Esophagus muscularis mucosa (tissue), 4 donors: ENCODE measurements at places on chromosomes 1 and 21. TPM values are rescaled to one million over a fixed set of nuclear protein-coding genes. Genes with fewer than 3 reads are reported as not detected.

DNA sequence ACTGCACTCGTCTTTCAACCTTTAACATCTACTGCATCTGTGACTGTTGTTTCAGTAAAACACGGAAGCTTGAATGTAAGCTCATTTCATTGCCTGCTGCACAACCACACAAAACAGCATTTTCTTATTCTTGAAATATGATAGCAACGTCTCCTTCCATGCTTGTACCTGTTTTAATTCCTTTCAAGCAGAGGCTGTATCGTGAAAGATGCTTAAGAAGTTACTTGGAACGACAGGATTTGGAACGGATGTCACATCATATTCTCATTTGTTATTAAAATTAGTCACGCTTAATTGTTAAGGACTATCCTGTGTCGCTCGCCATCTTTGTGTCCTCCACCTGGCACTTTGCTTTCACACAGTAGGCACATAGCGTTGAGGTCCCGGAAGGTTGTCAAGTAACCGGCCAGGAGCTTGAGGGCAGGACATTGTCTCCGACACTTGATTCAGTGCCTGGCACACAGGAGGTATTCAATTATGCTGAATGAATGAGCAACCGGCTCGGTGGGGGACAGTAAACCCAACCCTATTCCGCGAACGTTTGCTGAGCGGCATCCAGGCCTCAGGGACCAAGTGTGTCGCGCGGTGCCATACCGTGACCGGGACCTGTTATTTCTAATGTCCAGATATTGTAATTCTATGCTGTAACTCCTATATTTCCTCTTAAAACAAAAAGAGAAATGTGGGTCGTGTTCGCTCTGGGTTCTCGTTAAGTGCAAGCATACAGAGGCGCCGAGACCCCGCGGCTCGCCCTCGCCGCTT, 499 bp upstream of the SH3GLB1 start:
- H3K4me1 ChIP-seq = peaks cover 40% of the 10 kb centered on the region
- DNase-seq = peak; percentile 92
- H3K27ac ChIP-seq = peak overlapping the region; percentile 98
- H3K4me3 ChIP-seq = peak overlapping the region; percentile 94
- no peaks in the 10 kb centered on the region for H3K27me3 ChIP-seq

DNA sequence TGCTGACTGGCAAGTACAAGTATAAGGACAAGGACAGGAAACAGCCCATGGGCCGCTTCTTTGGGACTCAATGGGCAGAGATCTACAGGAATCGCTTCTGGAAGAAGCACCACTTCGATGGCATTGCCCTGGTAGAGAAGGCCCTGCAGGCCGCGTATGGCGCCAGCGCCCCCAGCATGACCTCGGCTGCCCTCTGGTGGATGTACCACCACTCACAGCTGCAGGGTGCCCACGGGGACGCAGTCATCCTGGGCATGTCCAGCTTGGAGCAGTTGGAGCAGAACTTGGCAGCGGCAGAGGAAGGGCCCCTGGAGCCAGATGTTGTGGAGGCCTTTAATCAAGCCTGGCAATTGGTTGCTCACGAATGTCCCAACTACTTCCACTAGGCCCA, 32.0 kb downstream of the SLC16A1 start:
- no peak overlapping the region for H3K27ac ChIP-seq
- peaks cover 4% of the 10 kb centered on the region for H3K36me3 ChIP-seq
- no peak overlapping the region for H3K4me3 ChIP-seq
- H3K4me1 ChIP-seq = no peaks in the 10 kb centered on the region

GRCh38 chr21:26939601-26940111, 27.2 kb downstream of the ADAMTS5 start:
- H3K4me1 ChIP-seq = peaks cover 38% of the 10 kb centered on the region
- peak overlapping the region; percentile 52 for H3K27ac ChIP-seq
- H3K36me3 ChIP-seq = no peaks in the 10 kb centered on the region
- no peak overlapping the region for H3K4me3 ChIP-seq
- no peaks in the 10 kb centered on the region for H3K27me3 ChIP-seq
- no peak for DNase-seq

GRCh38 chr21:41833497-41834115, 45.5 kb downstream of the PRDM15 start:
- H3K4me3 ChIP-seq = no peak overlapping the region
- no peaks in the 10 kb centered on the region for H3K27me3 ChIP-seq
- no peak for DNase-seq
- peaks cover 65% of the 10 kb centered on the region for H3K36me3 ChIP-seq
- H3K4me1 ChIP-seq = no peaks in the 10 kb centered on the region

DNA sequence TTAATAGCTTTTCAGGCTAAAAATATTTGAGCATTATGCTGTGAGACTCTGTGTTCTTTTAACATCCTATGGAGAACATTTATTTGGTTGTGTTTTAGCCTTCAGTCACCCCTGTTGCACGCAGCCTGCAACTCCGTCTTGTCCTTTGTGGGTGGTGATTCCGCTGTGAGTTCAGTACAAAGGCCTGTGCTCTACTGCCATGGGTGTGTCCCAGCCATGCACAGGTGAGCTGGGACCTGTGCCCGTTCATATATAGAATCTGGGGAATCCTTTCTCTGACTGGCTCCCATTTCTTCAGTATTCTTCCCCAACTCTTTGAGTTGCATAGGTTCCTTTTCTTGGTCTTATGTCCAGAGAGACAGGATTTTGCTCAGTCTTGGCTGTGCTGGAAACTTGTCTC, 61.4 kb downstream of the ACTL8 start:
- no peak overlapping the region for H3K4me3 ChIP-seq
- H3K4me1 ChIP-seq = no peaks in the 10 kb centered on the region
- DNase-seq = no peak
- no peaks in the 10 kb centered on the region for H3K27me3 ChIP-seq

- no peaks in the 10 kb centered on the region for H3K36me3 ChIP-seq
- H3K4me3 ChIP-seq = no peak overlapping the region
- no peak for DNase-seq
- H3K27ac ChIP-seq = no peak overlapping the region
- no peaks in the 10 kb centered on the region for H3K27me3 ChIP-seq
These were observed 344.2 kb upstream of the KAZN start for GRCh38 chr1:14254251-14254650.

DNA sequence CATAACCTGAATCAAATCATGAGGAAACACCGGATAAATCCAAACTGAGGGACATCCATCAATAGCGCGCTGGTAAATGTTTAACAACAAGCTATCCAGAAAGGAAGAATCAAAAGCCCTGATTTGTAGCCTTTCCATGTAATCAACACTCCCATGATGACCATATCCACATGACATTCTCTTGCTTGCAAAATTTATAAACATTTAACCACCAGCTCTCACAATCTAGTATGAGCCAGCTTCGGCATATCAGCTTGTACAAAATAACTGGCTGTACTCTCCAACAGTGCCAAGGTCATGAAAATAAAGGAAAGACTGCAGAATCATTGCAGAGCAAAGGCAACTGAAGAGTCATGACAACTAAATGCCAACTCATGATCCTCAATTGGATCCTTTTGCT, 15.7 kb downstream of the HSD11B1 start:
- H3K36me3 ChIP-seq = no peaks in the 10 kb centered on the region
- H3K4me1 ChIP-seq = no peaks in the 10 kb centered on the region
- no peak overlapping the region for H3K4me3 ChIP-seq
- no peaks in the 10 kb centered on the region for H3K27me3 ChIP-seq

- no peak for DNase-seq
- no peaks in the 10 kb centered on the region for H3K4me1 ChIP-seq
- H3K27ac ChIP-seq = no peak overlapping the region
- no peaks in the 10 kb centered on the region for H3K27me3 ChIP-seq
- peaks cover 68% of the 10 kb centered on the region for H3K36me3 ChIP-seq
- no peak overlapping the region for H3K4me3 ChIP-seq
These were observed 7.0 kb upstream of the CDK11B start for GRCh38 chr1:1665815-1666251.

- no peaks in the 10 kb centered on the region for H3K4me1 ChIP-seq
- no peak for DNase-seq
- no peak overlapping the region for H3K4me3 ChIP-seq
- no peaks in the 10 kb centered on the region for H3K27me3 ChIP-seq
- no peaks in the 10 kb centered on the region for H3K36me3 ChIP-seq
- H3K27ac ChIP-seq = no peak overlapping the region
These were observed 256.2 kb downstream of the DISC1 start for GRCh38 chr1:231882790-231883189.

DNA sequence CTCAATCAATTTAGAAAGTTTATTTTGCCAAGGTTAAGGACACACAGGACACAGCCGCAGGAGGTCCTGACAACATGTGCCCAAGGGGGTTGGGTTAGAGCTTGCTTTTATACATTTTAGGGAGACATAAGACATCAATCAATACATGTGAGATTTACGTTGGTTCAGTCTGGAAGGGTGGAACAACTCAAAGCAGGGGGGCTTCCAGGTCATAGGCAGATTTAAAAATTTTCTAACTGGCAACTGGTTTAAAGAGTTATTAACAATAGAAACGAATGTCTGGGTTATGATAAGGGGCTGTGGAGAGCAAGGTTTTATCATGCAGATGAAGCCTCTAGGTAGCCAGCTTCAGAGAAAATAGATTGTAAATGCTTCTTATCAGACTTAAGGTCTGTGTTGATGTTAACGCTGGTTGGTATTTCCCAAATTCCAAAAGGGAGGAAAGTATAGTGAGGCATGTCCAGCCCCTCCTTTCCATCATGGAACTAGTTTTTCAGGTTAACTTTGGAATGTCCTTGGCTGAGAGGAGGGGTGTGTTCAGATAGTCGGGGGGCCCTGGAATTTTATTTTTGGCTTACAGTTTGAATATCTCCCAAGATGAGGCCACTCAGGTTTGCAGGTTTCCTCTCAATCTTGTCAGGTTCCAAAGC, 31.0 kb upstream of the TGFBR3 start:
- no peak overlapping the region for H3K27ac ChIP-seq
- peak; percentile 78 for DNase-seq
- H3K36me3 ChIP-seq = no peaks in the 10 kb centered on the region
- H3K4me3 ChIP-seq = no peak overlapping the region
- H3K27me3 ChIP-seq = no peaks in the 10 kb centered on the region

DNA sequence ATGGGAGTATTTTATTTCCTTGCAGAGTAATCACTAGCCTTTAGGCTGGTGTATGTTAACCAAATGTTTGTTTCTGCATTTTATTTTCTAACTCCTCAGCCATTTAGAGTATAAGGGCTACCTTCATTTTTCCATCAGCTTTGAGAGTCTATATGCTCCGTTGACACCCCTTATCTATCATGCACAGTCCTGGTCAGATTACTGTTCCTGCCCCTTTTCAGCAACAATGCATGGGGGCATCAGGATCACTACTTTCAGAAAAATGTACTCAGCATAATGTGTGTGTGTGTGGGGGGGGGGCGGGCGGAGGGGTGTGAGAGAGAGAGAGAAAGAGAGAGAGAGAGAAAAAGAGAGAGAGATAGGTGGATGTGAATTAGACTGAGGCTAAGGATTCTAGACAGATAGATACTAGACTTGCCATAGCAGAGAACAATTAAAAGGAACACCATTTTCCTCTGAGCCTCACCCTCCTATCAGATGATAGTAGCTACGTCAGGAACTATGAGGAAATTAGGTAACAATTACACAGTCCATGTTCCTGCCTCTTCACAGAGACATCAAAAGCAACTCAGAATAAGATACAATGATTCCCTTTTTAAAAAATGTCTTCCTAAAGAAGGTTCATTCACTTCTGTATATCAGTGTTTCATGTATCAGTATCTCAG, 40.8 kb downstream of the FCER1A start:
- H3K4me1 ChIP-seq = no peaks in the 10 kb centered on the region
- H3K27ac ChIP-seq = no peak overlapping the region
- DNase-seq = no peak
- no peaks in the 10 kb centered on the region for H3K27me3 ChIP-seq
- no peak overlapping the region for H3K4me3 ChIP-seq
- H3K36me3 ChIP-seq = no peaks in the 10 kb centered on the region

- H3K4me1 ChIP-seq = peaks cover 24% of the 10 kb centered on the region
- H3K27ac ChIP-seq = peak overlapping the region; percentile 95
- no peak for DNase-seq
- H3K4me3 ChIP-seq = peak overlapping the region; percentile 92
These were observed 456 bp upstream of the SMYD2 start for GRCh38 chr1:214280386-214281020.

- DNase-seq = no peak
- H3K4me3 ChIP-seq = no peak overlapping the region
- no peaks in the 10 kb centered on the region for H3K36me3 ChIP-seq
- no peak overlapping the region for H3K27ac ChIP-seq
- H3K27me3 ChIP-seq = no peaks in the 10 kb centered on the region
- H3K4me1 ChIP-seq = peaks cover 22% of the 10 kb centered on the region
These were observed 238.0 kb upstream of the FGGY start for GRCh38 chr1:59058665-59059439.

DNA sequence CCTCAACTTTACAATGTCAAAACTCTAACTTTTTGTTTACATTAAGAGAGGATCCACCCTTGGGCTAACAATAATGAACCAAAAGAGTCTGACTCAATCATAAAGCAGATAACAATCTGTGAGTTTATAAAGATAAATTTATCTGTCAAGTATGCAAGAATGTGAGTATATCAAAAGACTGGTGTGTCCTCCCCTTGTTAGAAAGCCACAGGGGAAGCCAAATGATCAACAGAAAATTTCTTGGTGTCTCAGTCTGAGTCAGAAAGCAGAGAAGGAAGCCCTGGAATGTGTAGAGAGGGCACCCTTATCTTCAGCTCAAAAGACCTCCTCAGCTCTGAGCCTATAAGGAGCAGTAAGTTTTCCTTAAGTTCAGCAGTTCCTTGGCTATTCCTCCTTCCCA, 13.9 kb upstream of the PDIK1L start:
- H3K4me1 ChIP-seq = peaks cover 11% of the 10 kb centered on the region
- H3K36me3 ChIP-seq = no peaks in the 10 kb centered on the region
- no peak overlapping the region for H3K27ac ChIP-seq
- H3K27me3 ChIP-seq = no peaks in the 10 kb centered on the region
- H3K4me3 ChIP-seq = no peak overlapping the region
- DNase-seq = no peak

GRCh38 chr21:37503848-37504467, 137.4 kb downstream of the DYRK1A start:
- H3K27ac ChIP-seq = no peak overlapping the region
- no peaks in the 10 kb centered on the region for H3K4me1 ChIP-seq
- no peaks in the 10 kb centered on the region for H3K27me3 ChIP-seq

DNA sequence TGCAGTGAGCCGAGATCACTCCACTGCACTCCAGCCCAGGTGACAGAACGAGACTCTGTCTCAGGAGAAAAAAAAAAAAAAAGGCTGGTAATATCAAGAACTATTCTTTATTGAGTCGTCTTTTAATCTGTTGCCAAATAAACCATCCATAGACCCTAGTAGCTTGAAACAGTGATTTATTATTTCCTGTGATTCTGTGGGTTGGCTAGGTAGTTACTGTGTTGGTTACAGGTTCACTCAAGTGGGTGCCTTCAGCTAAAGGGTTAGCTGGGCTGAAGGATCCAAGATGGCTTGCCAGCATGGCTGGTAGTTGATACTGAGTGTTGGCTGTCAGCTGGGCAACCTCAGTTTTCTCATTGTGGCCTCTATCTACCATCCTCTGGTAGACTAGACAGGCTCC, 9.2 kb downstream of the TLCD4 start:
- no peaks in the 10 kb centered on the region for H3K36me3 ChIP-seq
- no peak for DNase-seq
- no peaks in the 10 kb centered on the region for H3K27me3 ChIP-seq
- H3K27ac ChIP-seq = no peak overlapping the region
- no peaks in the 10 kb centered on the region for H3K4me1 ChIP-seq

S100A7 gene
- total RNA-seq = not detected

OR6K3 gene
- not detected for total RNA-seq

DNALI1 gene
- total RNA-seq = 11.8 TPM

IGFN1 gene
- not detected for total RNA-seq

FLG2 gene
- total RNA-seq = not detected
